ENCODE measurements at places on chromosomes 12 and 14.

DNA sequence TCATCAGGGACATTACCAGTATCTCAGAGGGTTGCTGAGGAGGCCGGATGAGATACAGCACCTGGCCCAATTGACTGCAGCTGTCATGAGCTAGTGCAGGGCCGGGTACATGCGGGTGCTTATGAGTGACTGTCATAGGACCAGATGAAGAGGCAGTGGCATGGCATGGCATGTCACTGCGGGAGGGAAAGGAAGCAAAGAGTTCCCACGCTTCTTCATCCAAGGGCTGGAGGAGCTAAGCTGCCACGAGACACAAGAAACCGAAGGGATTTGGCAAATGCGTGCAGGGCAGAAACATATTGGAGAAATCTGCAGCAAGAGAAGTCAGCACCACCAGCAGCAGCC lies 10.7 kb upstream of the GPX2 start:
- DNase-seq: no peak

DNA sequence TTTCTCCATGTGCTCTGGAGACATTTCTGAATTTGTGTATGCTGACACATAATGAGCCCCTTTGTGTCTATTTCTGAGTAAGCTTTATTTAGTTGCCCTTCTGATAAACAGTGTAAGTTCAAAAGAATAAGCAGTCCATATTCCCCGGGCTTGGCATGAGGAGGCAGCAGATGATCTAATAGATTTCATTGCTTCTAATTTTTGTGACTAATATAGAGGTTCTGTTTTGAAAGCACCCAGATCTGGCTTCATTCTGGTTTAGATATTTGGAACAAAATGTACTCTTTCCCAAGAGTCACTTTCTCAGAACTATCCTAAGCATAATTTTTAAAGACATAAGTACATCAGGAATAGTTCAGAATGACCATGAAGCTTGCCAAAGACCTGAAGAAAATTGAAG lies 290.9 kb downstream of the BTG1 start:
- no peak for DNase-seq

DNA sequence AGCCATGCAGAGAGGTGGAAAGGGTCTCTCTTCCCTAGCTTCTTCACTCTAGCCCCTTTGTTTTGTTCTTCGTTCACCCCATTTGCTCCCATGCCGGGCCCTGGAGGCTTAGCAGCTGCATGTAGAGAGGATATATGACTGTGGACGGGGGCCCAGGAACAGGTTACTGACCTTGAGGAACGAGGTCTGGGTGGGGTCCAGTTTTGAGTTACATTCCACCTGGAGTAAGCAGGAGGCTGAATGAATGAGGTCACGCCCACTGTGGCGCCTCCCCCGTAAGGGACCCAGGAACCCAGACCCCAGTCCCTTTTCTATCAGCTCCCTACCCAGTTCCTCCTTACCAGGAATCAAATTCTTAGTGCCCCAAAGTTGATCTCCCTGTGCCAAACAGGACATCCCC lies 6.6 kb downstream of the NDRG2 start:
- no peak for DNase-seq

DNA sequence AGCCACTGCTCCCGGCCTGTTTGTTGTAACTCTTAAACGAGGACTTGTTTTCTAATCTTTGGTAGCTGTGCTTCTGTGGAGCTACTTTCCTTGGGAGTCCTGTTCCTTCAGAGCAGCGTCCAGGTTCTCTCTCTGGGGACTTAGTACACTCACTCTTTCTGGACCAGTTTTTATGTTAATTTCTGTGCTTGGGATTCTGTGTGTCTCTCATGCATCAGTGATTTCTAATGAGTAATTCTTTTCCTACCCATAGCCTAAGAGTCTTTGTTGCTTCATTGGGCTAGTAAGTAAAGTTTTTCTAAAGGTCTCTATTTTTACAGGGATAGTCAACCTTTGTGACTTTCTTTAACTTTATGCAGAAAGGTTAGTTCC lies 289.3 kb downstream of the FBXL14 start:
- no peak for DNase-seq

- no peak for DNase-seq
Measured at GRCh38 chr12:29763301-29763683, 20.4 kb downstream of the TMTC1 start.

- DNase-seq: no peak
Measured at GRCh38 chr14:21343035-21343794, 40.6 kb downstream of the SUPT16H start.

DNA sequence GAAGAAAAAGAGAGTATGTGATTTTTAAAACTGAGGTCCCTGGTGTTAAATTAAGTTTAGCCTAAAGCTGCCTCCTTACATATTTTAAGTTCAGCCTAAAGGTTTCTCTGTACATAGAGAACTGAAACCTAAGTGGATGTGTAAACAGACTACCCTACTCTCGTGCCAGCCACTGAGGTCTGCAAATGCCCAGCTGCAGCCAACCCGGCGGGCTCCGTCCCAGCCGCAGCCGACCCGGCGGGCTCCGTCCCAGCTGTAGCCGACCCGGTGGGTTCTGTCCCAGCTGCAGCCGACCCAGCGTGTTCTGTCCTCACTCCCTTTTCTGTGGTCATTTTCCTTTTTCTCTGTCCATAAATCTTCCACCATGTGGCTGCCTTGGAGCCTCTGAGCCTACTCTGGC lies 97.2 kb upstream of the SFSWAP start:
- DNase-seq: no peak

- no peak for DNase-seq
Measured at GRCh38 chr12:54932038-54932437, 52.5 kb downstream of the TESPA1 start.

DNA sequence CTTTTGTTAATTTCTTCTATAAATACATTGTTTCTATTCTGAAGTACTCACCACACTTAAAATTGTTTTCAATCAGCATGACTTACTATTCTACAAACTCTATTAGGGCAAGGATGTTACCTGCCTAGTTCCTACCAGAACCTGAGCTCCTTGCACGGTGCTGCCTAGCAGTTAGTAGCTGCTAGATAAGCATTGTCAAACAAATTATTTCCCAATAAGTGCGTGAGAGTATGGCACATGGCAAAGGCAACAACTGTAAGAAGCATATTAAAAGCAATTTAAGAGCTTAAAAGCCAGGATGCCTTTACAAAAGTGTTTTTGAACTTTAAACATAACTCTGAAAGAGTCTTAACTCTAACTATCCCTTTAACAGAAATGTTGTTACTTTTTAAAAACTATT lies 8.2 kb upstream of the LYZ start:
- DNase-seq: no peak

GRCh38 chr12:24404086-24404815 lies 454.8 kb upstream of the SOX5 start:
- no peak for DNase-seq

- no peak for DNase-seq
Measured at GRCh38 chr12:80935111-80935510, 2.6 kb downstream of the LIN7A start.

DNA sequence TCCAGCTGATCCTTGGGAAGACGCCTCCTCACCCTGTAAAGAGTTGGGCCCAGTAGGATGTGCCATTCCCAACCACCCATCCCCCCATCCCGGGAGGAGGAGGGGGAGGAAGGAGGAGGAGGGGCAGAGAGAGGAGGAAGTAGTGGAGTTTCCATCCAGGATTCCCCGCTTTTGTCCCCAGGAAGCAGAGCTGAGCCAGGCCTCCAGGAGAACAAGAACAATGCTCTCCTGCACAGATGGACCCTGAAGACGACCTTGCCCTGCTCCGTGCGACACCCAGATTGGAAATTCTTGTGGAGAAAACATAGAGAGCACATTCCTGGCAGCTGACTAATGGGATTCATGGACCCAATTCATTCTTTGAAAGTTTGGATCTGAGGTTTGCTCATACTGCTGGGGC lies 132.3 kb upstream of the CRY1 start:
- DNase-seq: no peak

DNA sequence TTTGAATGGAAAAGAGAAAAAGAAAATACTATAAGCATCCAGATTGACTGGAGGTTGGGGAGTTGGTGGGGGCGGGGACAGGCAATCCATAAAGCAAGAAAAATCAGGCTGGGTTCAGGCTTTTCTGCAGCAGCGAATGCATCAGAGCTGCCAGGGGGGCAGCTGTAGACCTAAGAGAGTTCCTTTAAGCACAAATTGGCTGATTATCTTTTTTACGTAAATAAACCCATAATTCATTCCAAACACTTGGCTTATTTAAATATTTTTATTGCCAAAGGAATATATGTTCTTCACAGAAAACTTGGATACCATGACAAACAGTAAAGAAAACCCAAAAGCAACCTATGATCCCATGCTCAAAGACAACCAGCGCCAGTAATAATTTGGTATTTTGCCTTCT lies 10.2 kb downstream of the BDKRB2 start:
- DNase-seq: no peak

GRCh38 chr14:36438883-36439282 lies 81.1 kb downstream of the NKX2-1 start:
- no peak for DNase-seq

DNA sequence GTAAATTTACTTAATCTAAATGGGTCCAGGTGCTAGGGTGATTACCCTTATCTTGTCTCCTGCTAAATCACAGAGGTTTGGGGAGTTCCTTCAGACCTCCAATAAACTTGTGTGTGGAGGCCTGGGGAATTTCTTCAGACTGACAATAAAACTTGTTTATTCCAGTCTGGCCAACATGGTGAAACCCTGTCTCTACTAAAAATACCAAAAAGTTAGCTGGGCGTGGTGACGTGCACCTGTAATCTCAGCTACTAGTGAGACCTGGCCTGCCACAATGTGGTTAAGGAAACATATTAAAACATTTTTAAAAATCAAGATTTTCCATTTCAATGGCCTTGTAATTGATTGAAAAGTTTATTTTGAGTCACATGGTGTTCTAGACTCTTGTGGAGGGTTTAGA lies 126.9 kb upstream of the FGD4 start:
- DNase-seq: no peak

- no peak for DNase-seq
Measured at GRCh38 chr12:10559244-10559643, 53.6 kb downstream of the EIF2S3B start.

DNA sequence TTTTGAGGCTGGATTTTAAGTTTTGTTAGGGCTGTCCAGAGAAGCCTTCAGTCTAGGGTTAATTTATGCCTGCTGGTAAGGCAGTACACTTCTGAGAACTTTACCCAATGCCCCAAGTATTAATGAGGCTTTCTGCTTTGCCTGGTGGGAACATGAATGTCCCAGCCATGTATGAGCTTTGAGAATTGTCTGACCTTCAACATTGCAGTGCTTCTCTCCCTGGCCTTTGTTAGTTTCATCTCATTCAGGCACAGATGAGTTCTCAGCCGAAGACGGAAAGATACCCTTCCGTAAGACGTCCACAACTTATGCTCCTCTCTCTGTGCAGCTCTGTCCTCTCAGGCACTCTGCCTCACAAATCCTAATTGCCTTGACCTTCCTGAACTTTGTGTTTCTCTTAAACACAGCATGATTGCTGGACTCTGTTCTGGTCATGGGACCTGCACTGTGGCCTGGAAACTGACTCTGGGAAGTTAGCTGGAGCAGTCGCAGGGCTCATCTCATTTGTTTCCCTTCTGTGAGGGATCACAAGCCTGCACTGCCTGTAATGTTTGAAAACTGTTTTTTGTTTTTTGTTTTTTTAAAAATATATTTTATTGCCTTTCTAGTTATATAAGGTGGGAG lies 15.7 kb downstream of the CHPT1 start:
- no peak for DNase-seq

DNA sequence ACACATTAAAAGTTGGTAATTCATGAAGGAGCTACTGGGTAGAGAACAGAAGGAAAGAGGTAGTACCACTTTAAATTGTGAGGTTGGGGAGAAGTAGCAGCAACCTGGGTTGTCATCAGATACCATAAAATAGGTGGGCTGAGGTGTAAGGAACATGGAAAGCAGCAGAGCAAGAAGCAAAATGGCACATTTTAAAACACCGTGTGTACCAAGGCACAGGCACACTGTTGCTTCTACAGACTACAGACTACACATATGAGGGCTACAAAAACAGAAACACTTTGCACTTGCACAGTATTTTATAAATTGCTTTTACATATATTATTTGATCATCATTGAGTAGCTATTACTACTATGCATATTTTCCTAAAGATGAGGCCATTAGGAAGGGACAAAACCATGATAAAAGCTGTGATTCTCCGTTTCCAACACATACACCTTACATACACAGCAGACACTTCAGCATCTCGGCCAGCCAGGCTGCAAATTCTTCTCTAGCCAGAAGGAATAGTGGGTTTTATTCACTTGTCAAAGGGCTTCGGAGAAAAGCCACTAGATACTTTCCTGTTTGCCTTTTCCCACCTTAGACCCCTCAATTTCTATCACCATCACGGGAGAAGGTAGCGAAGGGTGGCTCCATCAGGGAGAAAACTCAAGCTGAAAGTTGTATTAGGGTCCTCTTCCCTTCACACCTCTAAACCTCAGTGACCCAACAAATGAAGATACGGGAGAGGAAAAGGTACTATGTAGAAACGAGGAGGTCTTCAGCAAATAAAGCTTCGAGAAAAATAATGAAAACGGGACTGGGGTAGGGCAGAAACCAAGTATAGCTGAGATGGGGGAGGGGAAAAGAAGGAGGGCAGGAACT lies 1.6 kb downstream of the PYM1 start:
- no peak for DNase-seq

DNA sequence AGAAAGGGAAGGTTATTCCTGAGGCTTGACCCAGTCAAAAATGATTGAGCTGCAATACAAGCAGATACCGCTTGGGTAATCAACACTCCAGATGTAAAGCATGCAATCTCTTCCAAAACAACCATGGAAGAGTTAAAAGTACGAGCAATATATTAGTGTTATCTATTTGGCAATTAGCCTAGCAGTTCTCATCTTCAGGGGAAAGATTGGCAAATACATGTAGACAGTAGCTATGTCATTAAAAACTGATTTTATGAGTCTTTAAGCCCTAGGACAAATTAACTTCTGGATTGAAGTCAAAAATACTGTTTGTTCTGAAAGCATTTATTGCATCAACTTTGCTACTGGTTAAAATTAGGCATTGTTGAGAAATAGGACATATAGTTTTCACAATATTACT lies 9.3 kb upstream of the GYS2 start:
- no peak for DNase-seq

- DNase-seq: no peak
Measured at GRCh38 chr12:126807312-126807865, 1459.6 kb upstream of the TMEM132C start.

DNA sequence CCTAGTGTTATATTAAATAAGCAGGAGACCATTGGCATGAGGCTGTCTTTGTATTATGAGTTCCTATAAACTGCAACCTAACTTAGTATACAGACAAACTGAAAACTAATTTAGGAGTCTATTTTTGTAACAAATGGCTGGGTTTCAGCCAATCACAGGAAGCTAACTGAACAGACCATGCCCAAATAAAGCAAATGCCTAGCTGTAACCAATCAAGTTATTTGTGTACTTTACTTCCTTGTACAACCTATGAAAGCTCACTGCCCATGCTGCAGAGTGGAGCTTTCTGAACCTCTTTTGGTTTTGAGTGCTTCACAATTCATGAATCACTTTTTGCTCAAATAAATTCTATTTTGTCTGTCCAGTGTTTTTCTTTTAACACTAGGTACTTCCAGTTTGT lies 41.6 kb downstream of the GUCY2C start:
- DNase-seq: no peak

Measured in stimulated activated CD4-positive, alpha-beta T cell treated with anti-CD3 and anti-CD28 coated beads, TNF-alpha, amount 100 ng/mL, for 4 hours (primary cell).